ENCODE measurements at places on chromosomes 16 and 17.

DNA sequence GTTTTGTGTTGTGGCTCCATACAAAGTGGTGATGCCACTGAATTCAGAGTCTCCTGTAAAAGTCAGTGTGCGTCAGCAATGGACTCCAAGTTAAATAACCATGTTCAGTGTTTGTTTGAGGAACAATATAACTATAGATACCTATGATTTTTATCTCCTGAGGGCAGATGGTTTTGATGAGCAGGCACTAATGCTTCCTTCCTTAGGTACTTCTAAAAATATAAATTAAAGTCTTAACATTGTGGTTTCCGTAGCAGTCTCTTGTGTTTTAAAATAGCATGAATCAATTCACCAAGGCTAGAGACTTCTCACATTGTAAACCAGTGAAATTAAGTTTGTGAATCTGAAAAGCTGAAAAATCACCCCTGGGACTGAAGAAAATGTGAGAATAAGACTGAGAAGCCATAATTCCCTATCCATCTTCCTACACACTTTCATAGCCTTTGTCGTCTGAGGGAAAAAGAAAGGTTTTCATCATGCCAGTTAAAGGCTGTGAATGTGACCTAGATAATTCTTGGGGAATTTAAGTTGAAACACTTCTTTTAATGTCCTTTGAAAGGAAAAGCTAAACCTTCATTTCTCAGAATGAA, 1502.9 kb downstream of the CDH11 start:
- no peak for DNase-seq

DNA sequence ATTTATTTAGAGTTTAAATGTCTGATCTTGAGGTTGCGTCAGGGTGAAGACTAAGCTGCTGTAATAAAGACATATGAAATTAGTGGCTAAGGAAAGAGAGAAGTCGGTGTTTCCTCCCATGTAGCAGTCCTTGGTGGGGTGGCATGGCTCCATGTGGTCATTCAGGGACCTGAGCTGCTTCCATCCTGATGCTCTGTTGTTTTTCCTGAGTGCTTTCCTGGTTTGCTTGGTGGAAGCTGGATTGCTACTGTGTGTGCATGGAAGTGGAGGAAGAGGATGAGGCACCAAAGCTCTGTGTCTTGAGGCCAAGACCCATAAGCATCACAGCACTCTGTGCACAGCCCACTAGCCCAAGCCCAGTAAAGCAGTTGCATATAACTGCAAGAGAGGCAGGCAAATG, 241.8 kb upstream of the CACNG5 start:
- DNase-seq = no peak

- DNase-seq = no peak
Measured at GRCh38 chr17:42804918-42805367, 6.3 kb downstream of the CNTD1 start.

DNA sequence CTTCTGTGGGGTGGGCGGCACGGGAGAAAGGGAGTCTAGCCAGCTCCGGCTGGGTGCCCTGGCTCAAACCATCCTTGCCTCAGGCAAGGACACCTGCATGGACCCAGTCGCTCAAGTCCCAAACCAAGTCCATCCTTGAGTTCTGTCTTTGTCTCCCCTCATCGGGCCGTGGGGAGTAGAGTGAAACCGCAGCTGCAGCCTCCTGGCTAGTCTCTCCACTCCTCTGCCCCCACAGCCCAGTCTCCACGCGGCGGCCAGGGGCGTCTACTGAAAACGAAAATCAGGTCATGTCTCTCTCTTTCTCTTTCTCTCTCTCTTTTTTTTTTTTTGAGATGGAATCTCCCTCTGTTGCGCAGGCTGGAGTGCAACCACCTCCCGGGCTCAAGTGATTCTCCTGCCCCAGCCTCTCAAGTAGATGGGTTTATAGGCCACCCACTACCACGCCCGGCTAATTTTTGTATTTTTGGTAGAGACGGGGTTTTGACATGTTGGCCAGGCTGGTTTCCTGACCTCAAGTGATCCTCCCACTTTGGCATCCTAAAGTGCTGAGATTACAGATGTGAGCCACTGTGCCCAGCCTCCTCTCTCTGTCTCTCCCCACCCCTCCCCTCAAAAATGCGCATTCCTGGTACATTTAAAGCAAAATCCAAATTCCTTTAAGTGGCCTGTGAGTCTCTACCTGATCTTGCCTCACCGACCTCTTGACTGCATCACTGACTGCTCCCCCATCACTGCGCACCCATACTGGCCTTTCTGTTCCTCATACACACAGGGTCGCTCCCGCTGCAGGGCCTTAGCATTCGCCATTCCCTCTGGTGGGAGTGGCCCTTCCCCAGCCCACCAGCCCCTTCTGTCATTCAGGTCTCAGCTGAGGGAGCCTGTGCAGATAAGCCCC, 17.7 kb upstream of the RMI2 start:
- DNase-seq = no peak

- no peak for DNase-seq
Measured at GRCh38 chr17:353213-353837, 718 bp upstream of the RPH3AL start.
